ENCODE measurements at places on chromosomes 16 and 17.

GRCh38 chr17:73620414-73620813 lies 23.8 kb downstream of the SDK2 start:
- no peak for DNase-seq

GRCh38 chr17:62628831-62629555 lies 1.5 kb downstream of the MRC2 start:
- DNase-seq = no peak

GRCh38 chr16:69373019-69373418 lies 12.8 kb downstream of the TERF2 start:
- DNase-seq = no peak

- no peak for DNase-seq
Measured at GRCh38 chr17:17835415-17836249, 1.2 kb downstream of the SREBF1 start.

GRCh38 chr16:47037746-47038458 lies 64.4 kb upstream of the DNAJA2 start:
- DNase-seq = no peak
